ENCODE measurements at places on chromosomes 3 and 15.

GRCh38 chr3:138197524-138197923, 10.4 kb downstream of the ARMC8 start:
- DNase-seq, result no peak

GRCh38 chr15:29687939-29688505, 134.2 kb downstream of the TJP1 start:
- no peak for DNase-seq

DNA sequence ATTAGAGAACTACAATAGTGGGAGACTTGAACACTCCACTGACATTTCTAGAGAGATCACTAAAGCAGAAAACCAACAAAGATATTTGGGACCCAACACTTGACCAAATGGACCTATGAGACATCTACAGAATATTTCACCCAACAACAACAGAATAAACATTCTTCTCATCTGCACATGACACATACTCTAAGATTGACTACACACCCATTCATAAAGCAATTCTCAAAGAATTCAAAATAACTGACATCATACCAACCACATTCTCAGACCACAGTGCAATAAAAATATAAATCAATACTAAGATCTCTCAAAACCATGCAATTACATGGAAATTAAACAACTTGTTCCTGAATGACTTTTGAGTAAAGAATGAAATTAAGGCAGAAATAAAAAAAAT, 473.7 kb downstream of the LPP start:
- peak; percentile 85 for DNase-seq

DNA sequence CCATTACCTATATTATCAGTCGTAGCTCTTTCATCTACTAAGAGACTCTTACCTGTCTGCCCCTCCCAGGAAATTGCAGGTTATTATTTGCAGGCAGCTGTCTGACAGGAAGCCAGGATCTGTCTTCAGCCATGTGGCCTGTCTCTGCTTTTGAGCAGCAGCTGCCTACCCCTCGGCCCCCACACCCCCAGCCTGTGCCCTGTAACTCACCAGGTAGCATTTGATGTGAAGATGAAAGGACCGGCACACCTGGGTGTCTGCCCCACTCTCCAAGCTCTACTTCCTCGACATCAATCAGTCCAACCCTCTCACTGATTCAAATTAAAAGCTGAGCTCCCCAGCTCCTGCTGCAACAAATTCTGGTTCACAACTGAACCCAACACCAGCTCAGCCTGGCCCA, 197.2 kb upstream of the CTNNB1 start:
- DNase-seq, result no peak

DNA sequence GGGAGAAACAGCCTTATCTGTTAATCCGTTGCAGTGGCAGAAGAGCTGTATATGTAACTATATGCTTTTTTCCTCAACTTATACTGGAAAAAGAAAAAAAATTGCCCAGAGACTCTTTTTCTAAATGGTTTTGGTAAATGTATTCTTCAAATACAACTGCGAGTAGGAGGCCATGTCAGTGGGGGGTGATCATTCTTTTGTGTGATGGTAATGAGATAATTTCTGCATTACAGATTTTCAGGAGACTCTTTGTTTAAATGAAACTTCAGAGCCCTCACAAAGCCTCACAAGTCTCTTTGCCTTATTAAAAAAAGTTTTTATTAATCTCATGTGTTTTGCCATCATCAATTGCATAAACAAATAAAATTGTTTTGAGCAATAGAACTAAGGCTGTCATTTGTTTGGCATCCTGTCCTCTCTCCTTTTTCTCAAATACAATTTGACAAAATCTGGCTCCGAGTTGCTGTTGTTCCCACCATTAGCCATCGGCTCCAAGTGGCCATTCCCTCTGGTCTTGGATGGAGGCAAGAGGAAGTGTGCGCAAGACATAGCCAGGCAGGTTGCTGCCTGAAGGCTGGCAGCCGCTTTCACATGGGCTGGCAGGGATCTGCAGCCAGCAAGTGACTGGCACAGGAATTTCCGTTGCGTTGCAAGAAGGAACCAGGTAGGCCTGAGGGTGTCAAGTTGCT, 116.7 kb downstream of the FNDC3B start:
- peak; percentile 52 for DNase-seq

DNA sequence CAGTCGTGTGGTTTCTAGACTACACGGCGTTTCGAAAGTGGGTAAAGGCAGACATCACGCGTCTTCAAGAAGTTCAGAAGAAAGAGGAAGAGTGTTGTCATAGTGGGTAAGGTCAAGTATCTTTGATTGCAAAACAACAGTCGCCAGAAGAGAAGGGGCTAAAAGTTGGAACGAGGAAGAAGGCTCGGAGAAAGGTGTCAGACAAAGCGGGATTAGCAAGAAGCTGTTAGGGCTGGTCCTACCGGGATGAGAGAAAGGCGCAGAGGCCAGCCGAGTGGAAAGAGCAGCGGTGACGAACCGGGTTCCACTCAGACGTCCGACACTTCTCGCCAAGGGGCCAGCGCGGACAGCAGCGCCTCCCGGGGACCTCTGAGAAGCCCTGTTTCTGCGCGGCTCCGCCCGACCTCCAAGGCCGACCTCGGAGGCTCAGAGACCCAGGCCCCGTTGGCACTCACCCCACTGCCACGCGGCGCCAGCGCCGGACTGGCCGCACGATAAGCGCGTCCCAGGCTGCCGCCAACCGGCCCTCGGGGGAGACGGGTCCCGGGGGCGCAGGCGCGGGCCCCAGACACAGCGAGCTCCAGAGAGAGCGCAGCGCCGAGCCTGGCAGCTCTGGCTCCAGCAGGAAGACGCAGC, 436 bp downstream of the ADPGK start:
- peak; percentile 70 for DNase-seq

DNA sequence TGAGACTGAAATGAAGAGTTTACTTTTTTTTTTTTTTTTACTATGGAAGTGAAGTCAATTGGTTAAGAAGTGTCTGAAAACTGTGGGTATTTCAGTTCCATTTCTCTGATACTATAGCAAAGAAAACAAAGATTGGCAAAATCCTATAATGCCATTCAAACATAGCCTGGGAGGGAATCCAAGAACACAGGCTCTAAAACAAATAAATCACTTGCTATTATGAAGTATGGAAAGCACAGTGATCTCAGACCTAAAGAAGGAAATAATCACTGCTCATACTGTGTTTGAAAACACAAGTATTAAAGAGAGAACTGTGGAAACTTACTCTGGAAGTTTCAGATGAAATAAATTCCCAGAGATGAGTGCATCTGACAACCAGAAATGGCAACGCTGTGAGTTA, 12.0 kb downstream of the SAMMSON start:
- DNase-seq, result no peak

DNA sequence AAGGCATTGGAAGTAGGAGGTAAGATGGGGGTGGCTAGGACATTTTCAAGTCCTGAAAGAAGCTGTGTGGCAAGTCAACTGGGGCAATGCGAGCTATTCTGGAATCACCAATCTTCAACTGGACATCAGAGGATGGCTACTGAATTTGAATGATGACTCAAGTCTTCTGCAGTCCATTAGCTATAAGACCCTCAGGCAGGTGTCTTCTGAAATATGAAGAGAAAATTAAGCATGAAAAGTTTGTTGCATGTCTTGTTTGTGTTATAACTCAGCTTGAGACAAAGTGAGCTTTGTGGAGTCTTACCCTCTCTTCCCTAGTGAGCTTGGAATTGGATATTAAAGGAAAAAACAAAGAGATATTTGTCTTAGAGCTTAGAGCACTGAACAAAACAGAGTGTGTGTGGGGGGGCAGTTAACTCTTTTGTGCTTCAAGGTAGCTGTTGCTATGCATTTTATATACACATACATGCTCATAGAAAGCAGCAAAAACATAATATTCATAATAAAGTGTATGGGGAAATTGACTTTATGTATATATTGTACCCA, 979.1 kb downstream of the MCTP2 start:
- DNase-seq, result no peak

GRCh38 chr3:120532969-120533368, 63.2 kb upstream of the NDUFB4 start:
- no peak for DNase-seq

- peak; percentile 60 for DNase-seq
These were observed 12.1 kb upstream of the DNAJC13 start for GRCh38 chr3:132405188-132405587.

GRCh38 chr3:114666623-114667022, 372.8 kb downstream of the TIGIT start:
- no peak for DNase-seq

- DNase-seq, result peak; percentile 10
These were observed 1.0 kb upstream of the RYR3 start for GRCh38 chr15:33309602-33310276.

GRCh38 chr3:130850044-130850797, 43.7 kb upstream of the ATP2C1 start:
- DNase-seq, result peak; percentile 70

DNA sequence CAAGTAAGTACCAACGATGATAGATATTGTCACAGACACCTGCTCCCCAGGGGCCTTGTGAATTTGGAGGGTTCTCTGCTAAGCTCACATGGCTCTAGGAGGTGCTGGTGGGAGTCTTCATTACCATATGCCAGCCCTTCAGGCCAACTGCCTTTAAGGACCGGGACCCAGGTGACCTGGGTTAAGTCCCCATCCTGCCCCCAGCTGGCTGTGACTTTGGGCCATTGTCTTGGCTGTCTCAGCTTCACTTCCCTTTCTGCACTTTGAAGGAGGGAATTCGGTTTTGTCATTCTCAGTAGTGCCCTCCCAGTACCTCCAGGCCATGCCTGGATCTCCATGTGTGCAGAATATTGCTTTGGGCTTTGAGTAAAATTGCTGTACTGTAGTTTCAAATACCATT, 72.8 kb upstream of the ACAD9 start:
- no peak for DNase-seq

- no peak for DNase-seq
These were observed 9.1 kb downstream of the RBM15B start for GRCh38 chr3:51400166-51400565.

- DNase-seq, result peak; percentile 51
These were observed 48.9 kb upstream of the TCF12 start for GRCh38 chr15:56869573-56869972.

Data from GM23248 (cell line).